Central memory CD8-positive, alpha-beta T cell (primary cell): ENCODE measurements at places on chromosomes 11 and 22.

- no peaks in the 10 kb centered on the region for H3K27me3 ChIP-seq
- no peak overlapping the region for H3K27ac ChIP-seq
- DNase-seq: no peak
- no peak overlapping the region for H3K4me3 ChIP-seq
- H3K4me1 ChIP-seq: no peaks in the 10 kb centered on the region
These were observed 6.8 kb upstream of the INSC start for GRCh38 chr11:15107730-15108515.

- H3K36me3 ChIP-seq: peaks cover 36% of the 10 kb centered on the region
- peak overlapping the region; percentile 94 for H3K27ac ChIP-seq
- peak overlapping the region; percentile 72 for H3K4me3 ChIP-seq
- peaks cover 81% of the 10 kb centered on the region for H3K4me1 ChIP-seq
- no peaks in the 10 kb centered on the region for H3K27me3 ChIP-seq
These were observed 12.9 kb downstream of the EHD1 start for GRCh38 chr11:64865286-64866172.

DNA sequence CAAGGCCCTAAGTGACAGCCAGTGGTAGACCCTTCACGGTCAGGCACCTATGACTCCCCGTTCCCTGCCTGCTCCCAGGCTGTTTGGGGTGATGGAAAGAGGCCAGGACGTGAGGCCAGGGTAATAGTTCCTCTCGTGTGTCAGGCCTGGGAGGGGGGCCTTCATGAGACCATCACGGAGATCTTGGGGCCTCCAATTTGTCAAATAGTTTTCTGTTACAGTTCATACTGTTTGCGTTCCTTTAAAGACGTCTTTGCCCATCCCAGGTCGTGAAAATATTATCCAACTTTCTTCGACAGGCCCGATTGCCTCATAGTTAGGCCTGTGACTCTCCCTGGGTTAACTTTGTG lies 62.2 kb upstream of the KCNQ1OT1 start:
- no peak overlapping the region for H3K27ac ChIP-seq
- H3K4me3 ChIP-seq: no peak overlapping the region
- peaks cover 6% of the 10 kb centered on the region for H3K27me3 ChIP-seq
- no peaks in the 10 kb centered on the region for H3K4me1 ChIP-seq
- DNase-seq: no peak
- H3K36me3 ChIP-seq: peaks cover 1% of the 10 kb centered on the region

- no peaks in the 10 kb centered on the region for H3K4me1 ChIP-seq
- no peaks in the 10 kb centered on the region for H3K36me3 ChIP-seq
- H3K4me3 ChIP-seq: no peak overlapping the region
- peaks cover 38% of the 10 kb centered on the region for H3K27me3 ChIP-seq
- H3K27ac ChIP-seq: no peak overlapping the region
These were observed 186.5 kb downstream of the SHANK2 start for GRCh38 chr11:71065841-71066240.

- H3K4me3 ChIP-seq: no peak overlapping the region
- no peaks in the 10 kb centered on the region for H3K4me1 ChIP-seq
- no peaks in the 10 kb centered on the region for H3K36me3 ChIP-seq
These were observed 203.7 kb downstream of the TENM4 start for GRCh38 chr11:79237091-79237490.

DNA sequence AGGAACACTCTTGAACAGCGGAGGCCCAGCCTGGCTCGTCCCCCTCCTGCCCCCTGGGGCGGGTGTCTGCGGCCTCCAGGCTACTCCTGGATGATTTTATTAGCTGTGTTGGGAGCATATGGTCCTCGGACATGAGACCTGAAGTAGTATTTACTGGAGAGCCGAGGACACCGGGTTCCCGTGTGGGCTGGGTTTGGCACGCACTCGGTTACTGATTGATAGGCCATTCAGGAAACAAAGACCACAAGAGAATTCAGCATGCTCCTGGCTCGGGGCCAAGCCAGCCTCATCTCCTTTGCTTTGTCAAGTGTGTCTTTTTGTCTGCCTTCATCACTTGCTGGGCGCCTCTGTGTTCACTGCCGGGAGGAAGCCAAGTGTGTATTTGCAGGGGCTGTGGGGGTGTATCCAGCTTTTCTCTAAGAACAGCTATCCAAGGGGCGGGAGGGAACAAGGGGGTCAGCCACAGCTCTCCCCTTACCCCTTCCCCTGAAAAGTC lies 9.7 kb downstream of the FXYD2 start:
- H3K36me3 ChIP-seq: peaks cover 6% of the 10 kb centered on the region
- peak; percentile 80 for DNase-seq
- H3K4me1 ChIP-seq: peaks cover 53% of the 10 kb centered on the region
- peaks cover 15% of the 10 kb centered on the region for H3K27me3 ChIP-seq
- peak overlapping the region; percentile 86 for H3K27ac ChIP-seq

GRCh38 chr11:118339281-118339961 lies 3.1 kb downstream of the CD3D start:
- no peaks in the 10 kb centered on the region for H3K27me3 ChIP-seq
- DNase-seq: no peak
- peaks cover 49% of the 10 kb centered on the region for H3K36me3 ChIP-seq

GRCh38 chr11:10715571-10715970 lies 22.0 kb upstream of the IRAG1 start:
- H3K36me3 ChIP-seq: no peaks in the 10 kb centered on the region
- no peak overlapping the region for H3K4me3 ChIP-seq
- peaks cover 30% of the 10 kb centered on the region for H3K27me3 ChIP-seq
- no peak overlapping the region for H3K27ac ChIP-seq

DNA sequence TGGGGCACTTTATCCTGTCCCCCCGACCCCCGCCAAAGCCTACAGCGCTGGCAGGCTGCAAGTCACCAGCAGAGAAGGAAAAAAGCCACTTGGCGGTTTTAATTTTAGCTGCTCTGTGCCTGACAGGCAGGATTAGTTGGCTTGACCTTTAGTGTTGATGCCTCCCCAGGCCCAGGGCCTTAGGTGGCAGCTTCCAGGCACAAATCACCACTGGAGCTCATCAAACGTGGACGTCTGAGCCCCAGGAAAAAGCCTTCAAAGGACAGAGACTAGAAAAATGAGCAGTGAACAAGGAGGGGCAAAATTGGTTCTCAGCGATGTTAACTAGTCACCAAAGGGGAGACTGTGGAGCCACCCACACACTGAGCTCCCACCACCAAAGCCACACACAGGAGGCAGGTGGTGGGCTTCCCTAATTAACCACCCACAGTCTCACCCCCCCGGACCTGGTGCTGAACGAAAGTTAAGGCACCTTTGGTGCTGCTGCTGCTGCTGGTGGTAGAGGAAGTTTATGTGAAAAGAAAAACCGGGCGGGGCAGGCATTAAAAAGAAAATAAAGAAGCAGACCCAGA lies 4.4 kb upstream of the PYGM start:
- DNase-seq: no peak
- H3K27me3 ChIP-seq: no peaks in the 10 kb centered on the region
- peaks cover 86% of the 10 kb centered on the region for H3K4me1 ChIP-seq
- H3K4me3 ChIP-seq: peak overlapping the region; percentile 76
- peaks cover 87% of the 10 kb centered on the region for H3K36me3 ChIP-seq
- peak overlapping the region; percentile 89 for H3K27ac ChIP-seq

GRCh38 chr11:72072348-72072747 lies 8.0 kb downstream of the NUMA1 start:
- H3K36me3 ChIP-seq: peaks cover 8% of the 10 kb centered on the region
- H3K27me3 ChIP-seq: no peaks in the 10 kb centered on the region
- no peak for DNase-seq
- no peak overlapping the region for H3K27ac ChIP-seq
- peaks cover 26% of the 10 kb centered on the region for H3K4me1 ChIP-seq

GRCh38 chr11:63826471-63827190 lies 12.3 kb upstream of the MARK2 start:
- H3K27me3 ChIP-seq: no peaks in the 10 kb centered on the region
- no peak for DNase-seq
- peaks cover 26% of the 10 kb centered on the region for H3K36me3 ChIP-seq
- no peak overlapping the region for H3K4me3 ChIP-seq
- H3K4me1 ChIP-seq: no peaks in the 10 kb centered on the region

DNA sequence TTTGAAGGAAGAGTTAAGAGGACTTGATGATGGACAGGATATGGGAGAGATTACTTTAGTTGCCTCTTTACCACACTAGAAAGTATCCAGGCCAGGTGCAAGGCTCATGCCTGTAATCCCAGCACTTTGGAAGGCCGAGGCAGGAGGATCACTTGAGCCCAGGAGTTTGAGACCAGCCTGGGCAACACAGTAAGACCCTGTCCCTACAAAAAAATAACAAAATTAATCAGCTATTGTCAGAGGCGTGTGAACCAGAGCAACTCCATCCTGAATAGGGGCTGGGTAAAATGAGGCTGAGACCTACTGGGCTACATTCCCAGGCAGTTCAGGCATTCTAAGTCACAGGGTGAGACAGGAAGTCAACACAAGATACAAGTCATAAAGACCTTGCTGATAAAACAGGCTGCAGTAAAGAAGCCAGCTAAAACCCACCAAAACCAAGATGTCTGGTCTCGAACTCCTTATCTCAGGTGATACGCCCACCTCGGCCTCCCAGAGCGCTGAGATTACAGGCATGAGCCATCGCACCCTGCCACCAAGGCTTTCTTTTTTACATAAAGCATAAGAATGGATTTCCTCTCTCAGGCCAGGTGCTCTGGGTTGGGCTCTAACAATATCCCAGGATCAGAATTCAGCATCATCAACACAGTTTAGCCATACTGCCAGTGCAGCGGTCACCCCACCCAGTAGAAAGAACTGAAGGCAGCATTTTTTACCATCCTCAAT lies 17.8 kb downstream of the PI4KA start:
- peaks cover 50% of the 10 kb centered on the region for H3K4me1 ChIP-seq
- no peak overlapping the region for H3K4me3 ChIP-seq
- peaks cover 2% of the 10 kb centered on the region for H3K36me3 ChIP-seq
- DNase-seq: no peak

DNA sequence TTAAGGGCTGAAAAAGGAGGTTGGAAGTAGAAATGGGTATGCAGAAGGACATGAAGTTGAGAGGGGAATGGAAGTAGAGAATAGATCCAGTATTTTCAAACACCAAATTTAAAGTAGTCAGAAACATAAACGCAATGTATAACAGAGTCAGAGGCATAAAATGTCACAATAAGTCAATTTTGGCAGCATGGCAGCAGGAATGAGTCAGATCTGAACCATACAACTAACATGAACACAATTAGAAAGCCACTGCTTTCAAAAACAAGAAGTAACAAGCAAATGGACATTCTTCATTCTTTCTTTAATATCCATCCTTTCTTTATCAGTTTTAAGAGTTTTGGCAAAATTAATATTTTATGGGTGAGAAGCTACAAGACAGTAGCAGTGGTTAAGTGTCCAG lies 2.5 kb downstream of the CHORDC1 start:
- peaks cover 21% of the 10 kb centered on the region for H3K36me3 ChIP-seq
- peak overlapping the region; percentile 98 for H3K27ac ChIP-seq
- no peaks in the 10 kb centered on the region for H3K27me3 ChIP-seq
- peak overlapping the region; percentile 100 for H3K4me3 ChIP-seq
- DNase-seq: no peak

GRCh38 chr11:10309163-10310093 lies 4.6 kb downstream of the ADM start:
- no peak overlapping the region for H3K4me3 ChIP-seq
- H3K4me1 ChIP-seq: peaks cover 40% of the 10 kb centered on the region
- peaks cover 77% of the 10 kb centered on the region for H3K27me3 ChIP-seq
- no peak overlapping the region for H3K27ac ChIP-seq

DNA sequence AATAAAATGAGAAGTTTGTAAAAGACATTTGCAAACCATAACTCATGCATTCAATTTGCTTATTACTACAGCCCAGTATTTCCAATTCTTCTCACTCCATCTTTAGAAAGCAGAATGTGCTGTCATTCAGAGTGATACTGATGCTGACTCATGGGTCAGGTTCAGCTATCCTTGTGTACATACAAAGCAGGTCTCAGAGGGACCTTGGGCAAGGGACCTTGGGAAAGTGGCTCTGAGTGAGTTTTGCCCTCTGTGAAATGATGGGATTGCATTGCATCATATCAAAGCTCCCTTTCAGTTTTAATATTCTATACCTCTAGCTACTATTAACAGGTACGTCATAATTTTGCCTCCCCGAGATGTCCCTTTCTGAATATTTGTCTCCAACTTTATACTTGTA lies 848.7 kb downstream of the OPCML start:
- no peaks in the 10 kb centered on the region for H3K27me3 ChIP-seq
- H3K4me1 ChIP-seq: no peaks in the 10 kb centered on the region
- H3K36me3 ChIP-seq: peaks cover 2% of the 10 kb centered on the region
- no peak overlapping the region for H3K4me3 ChIP-seq
- DNase-seq: no peak

DNA sequence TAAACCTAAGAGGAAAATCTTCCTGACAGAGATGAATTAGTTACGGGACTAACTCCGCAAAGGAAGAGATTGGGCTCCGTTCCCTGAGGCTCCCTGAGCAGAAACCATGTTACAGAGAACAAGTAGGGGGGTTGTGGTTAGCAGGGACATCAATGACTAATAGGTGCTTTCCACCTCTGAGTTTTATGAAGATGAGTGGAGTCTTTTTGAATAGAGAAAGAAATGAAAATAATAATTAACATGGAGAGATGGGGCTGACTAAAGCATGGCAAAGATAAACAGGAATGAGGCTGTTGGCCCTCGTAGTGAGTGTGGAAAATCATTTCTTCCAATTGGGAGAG lies 47.5 kb upstream of the PICALM start:
- no peak for DNase-seq
- no peaks in the 10 kb centered on the region for H3K36me3 ChIP-seq
- H3K27me3 ChIP-seq: no peaks in the 10 kb centered on the region
- H3K4me1 ChIP-seq: peaks cover 17% of the 10 kb centered on the region
- peak overlapping the region; percentile 79 for H3K27ac ChIP-seq
- H3K4me3 ChIP-seq: peak overlapping the region; percentile 17

DNA sequence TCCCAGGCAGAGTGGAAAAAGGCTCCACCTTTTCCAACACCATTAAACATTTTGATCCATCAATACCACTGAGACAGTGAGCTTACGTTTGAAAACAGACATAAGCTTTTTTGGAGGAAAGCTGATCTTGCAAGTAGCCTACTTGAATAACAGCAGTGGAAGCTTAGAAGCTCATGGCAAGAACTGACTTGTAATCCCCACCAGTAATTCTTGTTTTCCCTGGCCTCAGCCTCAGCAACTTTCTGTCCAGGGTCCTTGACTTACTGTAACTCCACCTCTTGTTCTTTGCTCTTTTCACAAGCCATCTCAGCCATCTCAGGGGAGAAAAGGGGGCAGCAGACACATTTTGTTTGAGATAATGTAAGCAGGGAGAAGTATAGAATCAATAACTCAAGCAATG lies 12.3 kb upstream of the MPZL2 start:
- peaks cover 2% of the 10 kb centered on the region for H3K4me1 ChIP-seq
- H3K36me3 ChIP-seq: no peaks in the 10 kb centered on the region
- H3K27ac ChIP-seq: no peak overlapping the region
- H3K4me3 ChIP-seq: no peak overlapping the region
- DNase-seq: no peak
- H3K27me3 ChIP-seq: no peaks in the 10 kb centered on the region

- no peak for DNase-seq
- H3K27me3 ChIP-seq: no peaks in the 10 kb centered on the region
- H3K27ac ChIP-seq: no peak overlapping the region
- H3K4me3 ChIP-seq: no peak overlapping the region
- H3K36me3 ChIP-seq: peaks cover 25% of the 10 kb centered on the region
These were observed 4.2 kb downstream of the CHORDC1 start for GRCh38 chr11:90218606-90219005.
